Chondrocyte (in vitro differentiated cells): ENCODE measurements at places on chromosomes 6 and 20.

DNA sequence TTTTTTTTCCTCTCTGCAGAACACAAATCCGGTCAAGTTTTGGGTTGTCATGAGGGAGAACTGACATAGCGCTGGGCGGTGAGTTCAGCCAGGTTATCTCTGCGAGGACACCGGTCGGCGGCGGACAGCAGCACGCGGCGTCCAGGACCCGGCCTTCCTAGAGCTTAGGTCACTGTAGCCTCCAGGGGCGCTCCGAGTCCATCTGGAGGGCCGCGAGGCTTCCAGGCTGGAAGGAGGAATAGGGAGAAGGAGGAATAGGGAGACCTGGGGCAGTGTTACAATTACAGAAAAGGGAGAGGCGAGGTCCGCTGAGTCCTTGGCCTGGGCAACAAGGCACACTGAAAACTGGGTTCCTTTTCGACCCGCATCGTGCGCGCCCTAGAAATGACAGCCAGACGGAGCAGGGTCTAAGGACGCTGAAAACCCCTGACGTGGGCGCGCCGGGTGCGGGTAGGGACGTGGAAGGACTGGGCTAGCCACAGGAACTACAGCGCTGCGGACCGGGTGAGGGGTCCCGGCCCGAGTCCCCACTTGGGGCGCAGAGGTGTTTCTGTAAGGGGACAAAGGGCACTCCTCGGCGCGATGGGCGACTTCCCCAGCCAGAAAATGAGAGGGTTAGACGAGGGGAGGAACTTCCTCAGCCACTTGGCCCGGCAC, 536 bp upstream of the FNDC1 start:
- DNase-seq: no peak

DNA sequence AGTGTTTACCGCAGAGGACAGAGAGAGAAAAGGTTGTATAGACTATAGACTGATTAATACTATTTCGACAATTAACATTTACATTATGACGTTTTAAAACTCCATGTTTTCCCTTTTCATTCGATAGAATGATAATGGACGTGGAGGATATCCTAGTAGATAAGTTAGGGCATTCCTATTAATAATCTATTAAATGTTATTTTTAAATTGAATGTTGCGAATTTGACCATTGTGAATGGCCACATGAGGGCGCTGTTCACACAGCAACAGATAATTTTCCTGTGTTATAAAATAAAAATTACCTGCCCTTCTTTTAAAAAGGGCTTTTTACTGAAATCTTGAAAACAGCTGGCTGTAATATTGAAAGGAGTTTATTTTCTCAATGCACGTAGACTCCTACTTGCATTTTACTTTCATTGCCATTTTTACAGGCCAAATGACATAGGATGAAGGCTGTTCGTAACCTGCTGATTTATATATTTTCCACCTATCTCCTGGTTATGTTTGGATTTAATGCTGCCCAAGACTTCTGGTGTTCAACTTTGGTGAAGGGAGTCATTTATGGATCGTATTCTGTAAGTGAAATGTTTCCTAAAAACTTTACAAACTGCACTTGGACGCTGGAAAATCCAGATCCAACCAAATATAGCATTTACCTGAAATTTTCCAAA, 3.3 kb downstream of the ADGRB3 start:
- DNase-seq: no peak

- no peak for DNase-seq
Measured at GRCh38 chr6:114989279-114989964, 646.6 kb upstream of the HS3ST5 start.

GRCh38 chr6:135176464-135176863, 4.6 kb upstream of the MYB start:
- DNase-seq: no peak

DNA sequence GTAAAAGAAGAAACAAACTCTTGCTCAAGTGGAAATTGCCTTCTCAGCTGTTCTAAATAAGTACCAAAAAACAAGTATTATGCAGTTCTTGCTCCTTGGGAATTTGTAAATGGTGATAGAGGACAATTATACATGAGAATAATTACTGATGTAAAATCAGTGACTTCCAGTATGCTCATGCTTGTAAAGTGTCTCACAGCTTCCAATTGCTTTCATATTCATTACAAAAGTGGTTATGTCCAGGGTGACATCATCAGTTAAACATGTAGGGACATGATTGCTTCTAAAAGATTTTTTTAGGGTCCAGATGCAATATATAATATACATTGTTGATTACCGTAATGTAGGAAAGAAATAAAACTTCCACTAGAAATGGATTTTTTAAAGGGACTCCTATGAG, 122.8 kb upstream of the B3GAT2 start:
- DNase-seq: no peak

- no peak for DNase-seq
Measured at GRCh38 chr20:47487175-47487917, 14.3 kb upstream of the NCOA3 start.

GRCh38 chr6:148082044-148082443, 260.6 kb upstream of the SASH1 start:
- DNase-seq: no peak

DNA sequence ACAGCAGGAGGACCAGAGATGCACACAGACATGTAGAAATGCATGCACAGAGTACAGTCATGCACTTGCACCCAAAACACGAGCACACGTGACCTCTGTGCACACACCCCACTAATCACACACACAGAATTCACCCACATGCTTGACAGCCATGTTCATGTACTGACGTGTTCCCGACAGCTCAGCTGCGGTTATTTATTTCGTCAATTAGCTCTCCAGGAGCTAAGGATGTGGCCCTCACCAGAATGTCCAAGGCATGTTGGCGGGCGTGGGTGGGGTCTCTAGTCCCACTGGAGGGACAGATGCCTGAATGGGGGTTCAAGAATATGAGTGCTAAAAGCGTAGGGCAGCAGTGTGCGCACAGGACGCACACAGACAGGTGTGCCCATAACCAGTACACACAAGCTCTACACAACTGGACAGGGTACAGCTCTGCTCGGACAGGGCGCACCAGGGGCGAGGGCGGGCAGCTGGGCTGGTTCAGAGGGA, 571 bp upstream of the PRPF6 start:
- DNase-seq: no peak

GRCh38 chr20:35610833-35611427, 4.7 kb upstream of the SPAG4 start:
- peak; percentile 22 for DNase-seq

DNA sequence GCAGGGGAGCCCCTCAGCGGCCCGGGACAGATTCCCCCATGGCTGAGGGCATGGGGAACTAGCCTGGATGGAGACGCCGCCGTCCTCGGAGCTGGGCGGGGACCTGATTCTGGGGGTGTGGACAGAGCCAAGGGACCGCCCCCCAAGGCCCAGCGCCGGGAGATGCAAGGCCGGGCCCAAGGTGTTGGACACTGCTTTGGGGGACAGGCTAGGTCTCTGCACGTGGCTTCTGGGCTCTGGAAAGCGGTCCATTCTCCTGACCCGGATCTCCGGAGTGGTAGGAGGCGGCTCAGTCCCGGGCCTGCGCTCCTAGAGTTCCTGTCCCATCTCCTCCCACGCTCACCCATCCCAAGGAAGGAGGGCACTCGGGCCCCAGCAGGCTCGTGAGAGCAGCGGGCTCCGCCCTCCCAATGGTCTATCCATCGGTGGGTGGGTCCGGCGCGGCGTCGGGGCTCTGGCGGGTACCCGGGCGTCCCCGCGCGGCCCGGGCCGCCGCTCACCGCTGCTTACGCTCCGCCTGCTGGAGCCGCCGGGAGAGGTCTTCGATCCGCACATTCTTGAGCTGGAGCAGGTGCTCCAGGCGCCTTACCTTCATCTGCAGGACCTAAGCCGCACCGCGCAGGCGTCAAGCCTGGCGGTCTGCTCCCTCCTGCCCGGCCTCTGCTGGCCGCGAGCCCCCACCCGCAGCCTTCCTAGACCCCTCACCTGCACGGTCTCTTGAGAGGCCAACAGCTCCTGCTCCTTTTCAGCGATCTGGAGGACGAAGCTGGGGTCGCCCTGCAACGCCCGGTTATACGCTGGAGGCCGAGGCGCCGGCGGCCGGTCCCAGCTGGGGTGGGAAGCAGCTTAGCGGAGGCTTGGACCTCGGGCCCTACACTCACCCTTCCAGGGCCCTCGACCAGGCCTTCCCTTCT, 3.3 kb downstream of the SPEF1 start:
- DNase-seq: no peak

DNA sequence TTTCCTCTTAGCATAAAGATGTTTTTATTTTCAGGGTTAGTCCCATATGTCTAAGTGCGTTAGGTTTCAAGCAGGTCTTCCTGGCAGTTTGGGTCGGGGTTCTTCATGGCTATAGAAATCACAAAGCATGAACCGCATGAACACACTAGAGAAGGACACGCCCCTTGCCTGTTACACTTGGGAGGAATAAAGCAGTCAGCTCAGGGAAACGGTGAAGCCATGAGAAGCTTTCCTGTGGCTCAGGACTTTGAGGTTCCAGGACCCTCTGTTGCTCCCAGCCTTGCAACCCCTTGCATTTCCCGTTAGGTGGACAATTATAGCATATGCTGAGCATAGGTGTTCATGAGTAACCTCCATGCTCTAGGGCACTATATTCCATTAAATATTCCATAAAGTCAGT, 96.7 kb downstream of the SYCP2 start:
- DNase-seq: no peak

DNA sequence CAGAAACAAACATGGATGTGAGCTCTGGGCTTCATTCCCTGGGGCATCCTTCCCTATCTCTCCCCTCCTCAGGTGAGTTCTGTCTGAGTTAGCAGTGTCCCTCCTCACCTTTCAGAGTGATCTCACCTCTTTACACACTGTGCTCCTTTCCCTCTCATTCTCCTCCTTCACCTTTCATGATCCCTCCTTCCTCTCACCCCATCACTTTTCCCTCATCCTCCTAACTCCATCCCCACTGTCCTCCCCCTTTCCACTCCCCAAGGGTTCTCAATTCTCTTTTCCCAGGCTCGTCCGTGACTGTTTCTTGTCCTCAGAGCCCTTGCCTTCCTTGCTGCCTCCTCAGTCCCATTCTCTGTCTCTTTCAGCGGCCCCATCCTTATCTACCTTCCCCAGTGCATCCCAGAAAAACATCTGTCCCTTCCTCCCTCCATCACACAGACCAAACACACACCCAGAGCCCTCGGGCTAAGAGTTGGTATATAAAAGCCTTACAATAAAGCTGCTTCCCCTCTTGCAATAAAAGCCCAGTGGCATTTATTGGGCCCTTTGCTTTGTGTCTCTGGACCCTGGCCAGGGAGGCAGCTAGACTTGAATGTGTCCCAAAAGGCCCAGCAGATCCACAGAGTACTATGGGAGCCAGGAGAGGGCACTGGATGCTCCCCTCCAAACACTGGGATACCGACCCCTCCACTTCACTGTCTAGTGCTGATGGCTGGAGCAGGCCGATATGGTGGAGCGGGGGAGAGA, 1.9 kb downstream of the RNF39 start:
- DNase-seq: no peak

DNA sequence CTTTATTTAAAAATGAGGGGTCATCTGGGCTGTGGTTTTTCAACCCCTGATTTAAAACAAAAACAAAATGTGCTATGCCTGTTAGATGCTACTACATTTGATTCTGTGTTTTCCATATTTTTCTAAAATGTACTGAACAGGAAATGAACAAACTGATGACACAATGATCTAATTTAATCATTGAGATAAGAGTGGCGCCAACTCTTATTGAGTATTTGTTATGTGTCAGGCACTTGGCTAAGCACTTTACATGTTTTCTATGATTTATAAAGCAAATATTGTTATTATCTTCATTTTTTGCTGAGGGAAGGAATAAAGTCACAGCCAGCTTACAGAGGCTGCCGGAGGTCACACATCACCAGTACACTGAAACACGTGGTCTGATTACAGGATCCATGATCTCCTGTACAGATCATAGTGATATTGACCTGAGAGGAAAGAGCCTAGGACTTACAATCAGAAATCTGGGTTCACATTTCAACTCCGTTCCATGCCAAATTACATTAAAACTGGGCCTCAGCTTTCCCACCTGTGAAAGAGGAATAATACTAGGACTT, 166.7 kb downstream of the ESR1 start:
- DNase-seq: no peak

DNA sequence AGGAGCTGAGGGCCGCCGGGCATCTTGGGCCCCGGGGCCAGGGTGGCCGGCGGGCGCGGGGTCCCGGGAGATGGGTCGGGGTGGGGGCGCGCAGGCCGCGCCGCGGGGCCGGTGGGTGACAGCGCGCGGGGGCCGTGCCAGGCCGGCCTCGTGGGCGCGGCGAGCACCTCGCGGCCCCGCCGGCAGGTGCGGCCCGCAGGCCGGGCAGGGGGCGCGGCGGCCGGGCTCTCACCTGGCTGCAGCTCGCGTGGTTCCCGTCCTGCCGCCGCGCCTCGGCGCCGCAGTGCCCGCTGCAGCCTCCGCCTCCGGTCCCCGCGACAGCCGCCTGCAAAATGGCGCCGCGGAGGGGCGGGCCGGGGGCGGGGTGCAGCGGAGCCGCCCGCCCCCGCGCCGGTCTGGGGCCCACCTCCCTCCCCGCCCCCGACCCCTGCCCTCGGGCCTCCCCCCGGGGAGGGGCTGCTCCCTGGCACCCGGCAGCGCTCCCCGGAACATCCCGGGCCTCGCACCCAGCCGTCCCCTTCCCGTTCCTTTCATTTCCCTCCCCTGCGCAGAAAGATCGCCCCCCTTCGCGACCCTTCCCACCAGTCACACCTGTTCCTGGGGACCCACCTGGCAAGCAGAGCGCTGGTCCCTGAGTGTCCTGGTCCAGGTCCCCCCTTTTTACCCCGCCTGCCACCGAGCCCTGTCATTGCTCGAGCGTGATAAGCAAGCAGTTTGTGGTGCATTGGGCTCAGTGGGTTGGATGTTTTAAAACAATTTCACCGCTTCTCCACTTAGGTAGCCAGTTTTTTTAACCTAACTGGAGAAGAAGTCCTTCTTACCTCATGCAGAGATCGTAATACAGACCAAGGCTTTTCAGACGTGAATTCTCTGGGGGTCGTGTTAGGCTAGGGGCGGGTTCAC, at the start of gene SLC23A2:
Gene SLC23A2, minus strand, starts transcription at position 337 of the 903 bp plus-strand sequence. CDS start 68,948 bp downstream, outside the sequence.
- no peak for DNase-seq

- DNase-seq: no peak
Measured at GRCh38 chr6:161379834-161380582, 106.1 kb upstream of the AGPAT4 start.

- no peak for DNase-seq
Measured at GRCh38 chr6:27332692-27333641, 20.9 kb upstream of the POM121L2 start.
